Stimulated activated CD8-positive, alpha-beta memory T cell treated with anti-CD3 and anti-CD28 coated beads, Interleukin-2, amount 100 ng/mL, for 48 hours (primary cell): ENCODE measurements at places on chromosomes 7 and 10.

GRCh38 chr7:151776446-151776845, 100.5 kb downstream of the PRKAG2 start:
- no peak for DNase-seq

- DNase-seq: no peak
These were observed 61.8 kb upstream of the DNAJB6 start for GRCh38 chr7:157274991-157275427.

DNA sequence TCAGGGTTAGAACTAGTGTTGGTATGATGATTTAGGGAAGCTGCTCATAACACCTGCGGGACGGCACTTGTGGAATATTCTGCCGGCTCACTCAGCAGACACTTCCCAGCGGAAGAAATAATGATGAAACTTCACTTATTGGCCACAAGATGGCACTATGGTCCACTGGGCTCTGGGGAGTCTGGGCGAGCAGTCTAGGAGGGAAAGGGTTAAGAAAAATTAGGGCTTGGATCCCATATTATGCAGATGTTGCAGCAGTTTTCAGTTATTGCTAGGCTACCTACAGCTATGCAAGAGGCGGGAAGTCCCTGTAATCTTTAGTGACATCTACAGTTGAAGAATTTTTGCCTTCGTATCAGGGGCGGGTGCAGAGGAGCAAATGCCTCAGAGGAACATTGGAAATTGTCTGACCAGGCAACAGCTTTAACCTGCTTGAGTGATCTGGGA, 238.7 kb upstream of the PRSS58 start:
- DNase-seq: no peak

GRCh38 chr10:50846753-50847152, 38.7 kb downstream of the A1CF start:
- no peak for DNase-seq

- no peak for DNase-seq
These were observed 10.5 kb downstream of the AKR1E2 start for GRCh38 chr10:4836416-4836969.

GRCh38 chr10:817371-817770, 114.1 kb downstream of the LARP4B start:
- no peak for DNase-seq

GRCh38 chr10:3180355-3181025, 7.9 kb upstream of the PITRM1 start:
- no peak for DNase-seq

DNA sequence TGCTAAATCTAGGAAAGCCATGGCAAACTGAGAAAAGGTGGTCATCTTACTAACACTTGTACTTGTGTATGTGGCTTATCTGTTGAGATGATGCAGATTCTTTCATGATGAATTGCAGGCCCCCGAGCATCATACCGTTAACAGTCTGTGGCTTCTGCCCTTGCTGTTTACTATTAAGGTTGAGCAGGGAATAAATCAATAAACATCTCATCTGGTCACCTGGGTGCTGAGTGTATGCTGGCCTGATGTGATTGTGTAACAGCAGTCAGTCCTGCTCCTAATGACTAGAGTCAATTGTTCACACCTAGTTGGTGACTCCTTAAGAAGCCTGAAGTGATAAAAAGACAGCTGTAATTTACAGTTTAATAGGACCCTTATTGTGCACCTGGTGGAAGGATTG, 8.3 kb upstream of the GNAT3 start:
- no peak for DNase-seq

DNA sequence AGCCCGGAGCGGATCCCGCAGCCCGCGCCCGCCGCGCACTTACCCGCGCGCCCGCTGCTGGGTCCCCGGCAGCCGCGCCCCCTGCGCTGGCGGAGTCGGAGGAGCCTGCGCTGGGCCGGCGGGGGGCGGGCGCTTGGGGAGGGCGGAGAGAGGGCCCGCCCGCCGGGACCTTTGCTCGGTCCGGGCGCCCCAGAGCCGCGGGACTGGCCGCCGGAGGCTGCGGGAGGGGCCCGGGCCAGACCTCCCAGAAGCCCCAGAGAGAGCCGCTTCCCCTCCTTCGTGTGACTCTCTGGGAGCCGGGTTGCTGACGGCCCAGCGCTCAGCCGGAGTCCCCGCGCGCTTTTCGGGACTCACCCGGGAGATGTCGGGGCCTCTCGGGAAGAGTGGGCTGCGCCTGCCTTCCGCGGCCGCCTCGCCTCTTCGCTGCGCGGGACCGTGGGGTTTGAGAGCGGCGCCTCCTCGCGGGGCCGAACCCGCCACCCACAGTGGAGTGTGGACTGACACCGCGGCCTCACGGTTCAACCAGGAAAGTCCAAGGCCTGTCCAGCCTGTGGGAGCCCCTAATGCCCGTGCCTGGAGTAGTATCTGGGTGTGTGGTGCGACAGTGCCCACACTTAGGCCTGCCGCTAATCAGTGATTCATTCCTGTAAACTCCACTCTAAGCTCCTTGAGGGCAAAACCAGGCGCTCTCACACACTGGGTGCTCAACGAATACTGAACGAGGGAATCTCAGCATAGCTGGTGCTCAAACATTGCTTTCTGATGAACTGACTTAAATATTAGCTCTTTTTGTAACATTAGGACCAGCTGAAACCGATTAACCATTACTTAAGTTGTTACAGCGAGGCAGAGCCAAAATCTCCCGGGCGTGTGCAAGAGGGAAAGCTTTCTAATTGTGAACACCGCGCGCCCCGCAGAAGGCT, at the start of gene GSDME:
TSS of gene GSDME (minus strand) at position 112 of the 923 bp plus-strand sequence. CDS start 7,690 bp downstream, outside the sequence.
- no peak for DNase-seq

DNA sequence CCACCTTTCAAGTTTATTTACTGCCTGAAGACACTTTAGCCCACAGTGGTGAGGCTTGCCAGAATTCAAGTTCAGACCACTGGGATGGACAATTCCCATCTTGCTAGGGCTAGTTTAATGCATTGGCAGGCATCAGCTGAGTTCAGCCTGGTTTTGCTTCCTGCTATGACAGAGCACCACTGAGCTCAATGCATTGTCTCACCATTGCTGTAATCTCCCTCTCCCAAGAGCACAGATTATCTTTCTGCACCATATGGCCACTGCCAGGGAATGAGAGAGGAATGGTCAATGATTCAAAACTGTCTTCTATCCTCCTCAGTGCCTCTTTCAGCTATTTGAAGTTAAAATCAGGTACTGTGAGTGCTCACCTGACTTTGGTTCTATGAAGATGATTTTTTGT, 160.8 kb downstream of the XPNPEP1 start:
- no peak for DNase-seq

- no peak for DNase-seq
These were observed 7.3 kb downstream of the PGAM2 start for GRCh38 chr7:44057849-44058758.

GRCh38 chr10:48330269-48330668, 23.8 kb downstream of the MAPK8 start:
- DNase-seq: no peak

DNA sequence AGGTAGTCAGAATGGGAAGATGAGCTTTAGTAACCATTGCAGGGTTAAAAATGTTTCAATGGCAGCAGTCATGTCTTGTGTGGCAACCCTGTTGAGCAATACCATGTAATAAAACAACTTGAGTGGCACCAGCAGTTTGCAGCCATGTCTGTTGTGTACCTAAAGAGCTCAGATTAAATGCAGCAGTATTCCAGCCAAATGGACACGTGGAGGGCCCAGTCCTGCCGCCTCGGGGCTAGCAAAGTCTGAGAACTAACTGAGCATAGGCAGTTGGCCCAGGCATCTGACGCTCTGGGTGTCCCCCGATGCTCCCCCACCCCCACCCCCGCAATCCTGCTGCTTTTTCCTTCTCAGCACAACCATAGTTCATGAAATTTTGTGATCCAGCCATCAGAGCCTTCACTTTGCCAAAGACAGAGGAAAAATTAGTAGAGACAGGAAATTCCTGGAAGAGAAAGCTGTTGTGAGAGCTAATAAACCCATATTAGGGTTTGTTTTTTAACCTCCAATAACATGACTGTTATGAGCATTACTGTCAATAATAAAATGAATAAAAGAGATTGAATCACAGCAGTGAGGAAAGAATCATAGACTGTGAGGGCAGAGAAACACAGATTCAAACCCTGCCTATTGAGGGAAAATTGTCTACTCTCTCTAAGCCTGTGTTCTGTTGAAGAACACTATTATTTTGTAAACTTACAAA, 220.6 kb upstream of the RHOBTB1 start:
- DNase-seq: no peak

GRCh38 chr7:25360451-25360850, 132.2 kb upstream of the NPVF start:
- DNase-seq: no peak

DNA sequence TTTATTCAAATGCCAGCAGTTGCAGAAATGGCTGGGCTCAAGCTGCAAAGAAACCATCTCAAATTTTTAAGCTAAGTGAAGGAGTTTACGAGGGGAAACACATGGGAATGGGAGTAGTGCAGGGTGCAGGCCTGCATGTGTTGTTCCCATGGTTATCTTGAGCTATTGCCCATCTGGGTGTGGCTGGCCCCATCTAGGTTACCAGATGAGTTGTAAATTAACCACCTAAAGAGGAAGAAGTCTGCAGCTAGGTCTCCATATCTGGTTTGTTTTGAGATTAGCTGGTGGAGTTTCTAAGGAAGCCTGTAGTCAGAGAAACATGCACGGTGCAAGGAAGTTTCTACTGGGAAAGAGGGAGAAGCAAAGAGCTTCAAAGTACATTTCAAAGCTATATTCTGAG, 23.3 kb upstream of the STEAP2 start:
- DNase-seq: no peak

- no peak for DNase-seq
These were observed 234.6 kb downstream of the DIP2C start for GRCh38 chr10:454860-455259.

DNA sequence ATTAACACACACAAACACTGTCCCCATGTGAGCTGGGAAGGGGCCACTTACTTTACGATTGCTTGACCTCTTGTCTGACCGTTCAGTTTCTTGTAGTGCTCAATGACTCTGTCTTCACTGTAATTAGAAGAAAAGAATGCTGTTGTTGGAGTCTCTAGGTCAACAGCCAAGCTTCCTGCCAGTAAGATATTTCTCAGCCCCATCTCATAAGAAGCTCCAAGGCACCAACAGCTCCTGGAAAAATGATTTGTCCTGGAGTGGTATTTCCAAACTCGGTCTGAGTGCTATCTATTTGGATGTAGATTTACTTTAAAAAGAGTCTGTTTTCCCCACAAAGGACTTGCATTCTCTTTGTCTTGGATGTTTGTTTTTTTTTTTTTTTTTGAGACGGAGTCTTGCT, 153.7 kb downstream of the PRPF18 start:
- no peak for DNase-seq
